ENCODE measurements at places on chromosomes 7 and 10.

DNA sequence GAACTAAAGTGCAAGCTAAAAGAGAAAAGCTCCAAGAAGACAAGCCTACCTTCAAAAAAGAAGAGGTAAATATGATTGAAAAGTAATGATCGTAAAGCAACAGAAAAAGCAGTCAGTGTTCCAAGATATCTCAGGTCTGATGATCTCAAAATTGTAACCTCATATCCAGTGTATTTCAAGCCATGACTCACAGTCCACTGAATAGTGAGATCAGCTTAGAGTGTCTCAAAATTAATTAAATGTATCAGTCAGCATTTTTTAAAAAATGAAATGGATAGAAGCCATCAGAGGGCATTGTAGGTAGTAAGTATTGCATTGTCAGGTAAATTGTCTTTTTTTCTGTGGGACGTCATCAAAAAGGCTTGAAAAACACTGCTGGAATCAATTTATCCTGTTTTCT lies 50.6 kb upstream of the AGBL3 start:
- no peak for DNase-seq

- no peak for DNase-seq
Observed at GRCh38 chr7:92988051-92988450, 129.7 kb downstream of the SAMD9 start.

DNA sequence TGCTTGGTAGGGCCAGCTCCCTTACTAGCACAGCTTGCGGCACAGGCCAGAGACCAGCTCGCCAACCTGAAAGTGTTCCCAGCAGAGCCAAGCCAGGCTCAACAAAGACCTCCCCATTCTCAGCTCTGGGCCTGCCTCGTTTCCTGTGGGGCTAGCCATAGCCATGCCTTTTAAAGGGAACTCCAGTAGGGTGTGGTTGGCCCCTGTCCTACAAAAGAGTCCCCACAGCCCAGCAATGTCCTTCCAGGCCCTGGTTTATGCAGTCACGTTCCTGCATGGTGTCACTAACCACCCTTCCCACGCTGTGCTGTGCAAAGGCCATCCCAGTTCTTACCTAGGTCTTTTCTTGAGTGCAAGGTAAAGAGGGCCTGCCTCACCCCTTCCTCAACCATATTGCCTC lies 87.8 kb upstream of the LRRC4 start:
- no peak for DNase-seq

DNA sequence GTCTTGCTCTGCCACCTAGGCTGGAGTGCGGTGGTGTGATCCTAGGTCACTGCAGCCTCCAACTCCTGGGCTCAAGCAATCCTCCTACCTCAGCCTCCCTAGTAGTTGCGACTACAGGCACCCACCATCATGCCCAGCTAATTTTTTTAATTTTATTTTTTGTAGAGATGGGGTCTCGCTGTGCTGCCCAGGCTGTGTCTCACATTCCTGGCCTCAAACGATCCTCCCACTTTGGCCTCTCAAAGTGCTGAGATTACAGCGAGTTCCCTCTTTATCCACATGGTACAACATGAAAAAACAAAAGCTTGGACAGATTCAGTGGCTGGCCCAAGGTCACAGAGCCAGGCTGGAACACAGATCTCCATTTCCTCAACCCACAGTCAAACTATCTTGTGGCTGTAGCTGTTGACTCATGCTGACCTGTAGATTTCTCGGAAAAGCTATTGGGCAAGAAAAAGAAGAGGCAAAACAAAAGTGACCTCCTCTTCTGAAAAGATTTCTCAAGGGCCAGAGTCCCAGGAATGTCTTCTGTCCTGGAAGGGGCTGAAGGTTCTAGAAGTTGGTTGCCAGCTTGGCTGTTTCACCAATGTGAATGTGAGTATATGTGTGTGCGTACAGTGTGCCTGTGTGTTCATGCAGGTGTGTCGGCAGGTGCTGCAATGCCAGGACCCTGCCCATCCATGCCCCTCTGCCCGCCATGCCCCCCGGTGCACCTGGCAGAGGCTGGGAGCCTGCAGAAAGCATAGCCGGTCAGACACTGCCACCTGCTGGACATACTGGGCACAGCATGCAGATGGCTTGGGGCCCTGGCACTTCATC lies 28.4 kb downstream of the TMEM130 start:
- peak; percentile 21 for DNase-seq

GRCh38 chr10:48842231-48842630 lies 97.4 kb downstream of the LRRC18 start:
- no peak for DNase-seq

- no peak for DNase-seq
Observed at GRCh38 chr7:132255115-132255797, 321.0 kb downstream of the PLXNA4 start.

GRCh38 chr10:48603421-48604038 lies 1.3 kb downstream of the ARHGAP22 start:
- DNase-seq = no peak

- DNase-seq = no peak
Observed at GRCh38 chr10:115762029-115762428, 511.0 kb downstream of the GFRA1 start.

GRCh38 chr10:52011118-52011517 lies 303.0 kb upstream of the DKK1 start:
- DNase-seq = no peak
